HCT116 (cell line): ENCODE measurements at places on chromosomes 4 and X. TPM values are rescaled to one million over a fixed set of nuclear protein-coding genes. Genes with fewer than 3 reads are reported as not detected.

The FRAS1 gene
- 33.5 TPM for total RNA-seq

The UPF3B gene
- 11.9 TPM for total RNA-seq

The PASD1 gene
- total RNA-seq: not detected

- DNase-seq: no peak
Measured at GRCh38 chrX:110806145-110806544, 10.5 kb upstream of the CHRDL1 start.

DNA sequence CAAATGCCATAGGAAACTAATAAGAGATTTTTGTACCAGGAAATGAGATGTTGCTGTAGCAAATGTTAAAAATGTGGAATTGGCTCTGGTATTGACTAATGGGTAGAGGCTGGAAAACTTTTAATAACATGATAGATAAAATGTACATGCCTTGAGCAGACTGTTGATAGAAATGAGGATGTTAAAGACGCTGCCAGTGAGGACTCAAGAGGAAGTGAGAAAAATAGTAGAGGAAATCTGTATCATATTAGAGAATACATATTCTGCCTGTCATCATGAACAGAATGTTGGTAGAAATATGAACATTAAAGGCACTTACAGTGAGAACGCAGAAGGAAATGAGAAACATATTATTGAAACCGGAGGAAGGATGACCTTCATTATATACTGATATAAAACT is 577.2 kb upstream of the HTR2C start:
- no peak for DNase-seq

DNA sequence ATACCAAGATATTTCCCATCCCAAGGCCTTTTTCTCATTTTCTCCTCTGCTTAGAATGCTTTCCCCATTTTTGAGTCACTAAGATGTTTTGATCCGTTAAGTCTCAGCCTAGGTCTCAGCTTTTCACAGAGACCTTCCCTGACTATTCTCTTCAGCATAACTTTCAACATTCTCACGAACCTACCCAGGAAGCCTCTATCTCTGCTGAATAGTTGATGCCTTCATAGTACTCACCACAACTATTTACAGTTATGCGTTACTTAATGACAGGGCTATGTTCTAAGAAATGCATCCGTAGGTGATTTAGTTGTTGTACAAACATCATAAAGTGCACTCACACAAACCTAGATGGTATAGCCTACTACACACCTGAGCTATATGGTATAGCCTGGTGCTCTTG is 64.5 kb downstream of the ARL9 start:
- no peak for DNase-seq

DNA sequence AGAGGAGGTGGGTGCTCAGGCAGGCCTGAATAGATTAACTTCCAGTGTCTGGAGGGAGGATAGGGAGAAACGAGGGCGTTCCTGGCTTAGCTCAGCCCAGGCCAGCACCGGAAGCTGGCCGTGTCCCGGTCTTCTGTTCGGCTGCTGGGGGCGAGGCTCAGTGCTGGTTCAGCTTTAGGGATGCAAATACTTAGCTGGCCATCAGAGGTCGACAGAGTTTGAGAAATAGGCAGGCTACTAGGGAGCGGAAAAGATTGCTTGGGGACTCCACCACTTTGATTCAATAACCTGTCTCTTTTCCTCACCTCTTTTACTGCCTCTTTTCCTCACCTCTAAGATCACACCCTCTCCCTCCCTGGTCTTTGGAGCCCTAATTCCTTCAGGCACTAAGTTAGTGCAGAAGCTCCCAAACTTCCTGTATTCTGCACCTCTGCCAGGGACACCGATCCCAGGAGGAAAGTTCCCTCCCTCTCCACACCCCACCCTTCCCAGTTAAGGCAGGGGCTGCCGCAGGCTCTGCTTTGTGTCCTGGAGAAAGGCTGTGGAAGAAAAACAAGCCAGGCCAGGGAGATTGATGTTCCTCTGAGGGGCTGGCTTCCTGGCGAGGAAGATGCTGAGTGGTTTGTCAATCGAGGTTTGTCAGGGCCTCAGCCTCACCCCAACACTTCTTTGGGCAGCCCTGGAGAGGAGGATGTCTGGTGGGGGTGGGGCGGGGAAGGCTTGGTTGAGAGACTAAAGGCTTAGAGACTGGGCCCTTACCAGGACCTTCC is 6.0 kb upstream of the EFNB1 start:
- DNase-seq: peak; percentile 23
